Activated CD4-positive, CD25-positive, alpha-beta regulatory T cell (primary cell): ENCODE measurements at places on chromosomes 5 and 9.

GRCh38 chr5:145260670-145261069 is 574.5 kb downstream of the PRELID2 start:
- DNase-seq, result no peak

DNA sequence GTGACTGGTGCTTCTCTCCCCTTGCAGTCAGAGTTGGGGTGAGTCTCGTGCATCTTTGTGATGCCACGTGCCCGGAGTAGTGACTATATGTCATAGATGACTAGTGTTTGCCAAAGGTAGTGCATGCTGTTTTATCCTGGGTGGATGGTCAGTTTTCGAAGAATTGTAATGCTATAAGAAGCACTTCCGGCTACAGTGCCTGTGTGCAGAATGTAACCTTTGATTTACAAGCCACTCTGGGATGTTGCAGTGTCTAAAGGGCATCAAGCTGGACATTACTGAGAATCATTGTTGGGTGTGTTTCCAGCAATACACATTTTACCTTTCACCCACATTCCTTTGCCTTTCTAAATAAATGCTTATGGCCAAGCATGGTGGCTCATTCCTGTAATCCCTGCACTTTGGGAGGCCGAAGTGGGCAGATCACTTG is 16.7 kb downstream of the MVB12B start:
- DNase-seq, result no peak

GRCh38 chr5:89407054-89407453 is 524.1 kb upstream of the MEF2C start:
- DNase-seq, result no peak

DNA sequence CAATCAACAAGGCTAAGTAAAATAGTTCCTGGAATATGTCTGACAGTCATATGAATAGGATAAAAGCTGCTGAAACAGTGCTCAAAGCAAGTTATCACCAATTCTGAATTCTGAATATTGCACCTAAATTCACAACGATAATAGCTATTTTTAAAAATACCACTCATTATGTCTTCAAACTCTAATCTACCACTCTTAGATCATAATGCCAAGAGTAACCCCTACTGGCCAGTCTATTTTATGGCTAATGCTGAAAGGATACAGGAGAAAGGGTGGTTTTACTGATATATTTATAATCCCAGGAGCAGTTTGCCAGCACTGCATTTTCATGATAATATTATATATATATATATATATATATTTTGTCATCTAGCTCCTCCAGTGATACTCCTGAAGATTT is 232.8 kb downstream of the PDE4D start:
- DNase-seq, result no peak

GRCh38 chr9:123382653-123383511 is 26.9 kb downstream of the CRB2 start:
- DNase-seq, result no peak

- DNase-seq, result no peak
Measured at GRCh38 chr9:122827761-122828093, 661 bp downstream of the PDCL start.

DNA sequence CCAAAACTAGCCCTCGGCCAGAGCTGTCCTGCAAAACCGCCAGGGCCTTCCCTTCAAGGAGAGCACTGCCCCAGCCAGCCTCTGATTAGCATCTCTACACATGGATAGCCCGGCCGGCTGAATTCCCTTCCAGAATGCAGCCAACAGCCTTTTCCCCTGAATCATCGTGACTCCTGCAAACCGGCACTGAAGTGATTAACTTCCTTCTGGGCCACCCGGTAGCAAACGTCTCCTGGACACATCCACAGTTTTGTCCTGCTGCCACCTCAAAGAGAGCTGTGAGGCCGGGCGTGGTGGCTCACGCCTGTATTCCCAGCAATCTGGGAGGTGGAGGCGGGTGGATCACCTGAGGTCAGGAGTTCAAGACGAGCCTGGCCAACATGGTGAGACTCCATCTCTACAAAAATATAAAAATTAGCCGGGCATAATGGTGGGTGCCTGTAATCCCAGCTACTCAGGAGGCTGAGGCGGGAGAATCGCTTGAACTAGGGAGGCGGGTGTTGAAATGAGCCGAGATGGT is 21.1 kb upstream of the EEIG1 start:
- no peak for DNase-seq
